SW480 (cell line): ENCODE measurements at places on chromosomes 16 and 17.
A peak's percentile ranks its signal among the peaks of the same experiment; 100 is the strongest.

- no peak for DNase-seq
Observed at GRCh38 chr16:83928341-83929055, 24.5 kb upstream of the OSGIN1 start.

GRCh38 chr16:11245988-11246387, 10.0 kb downstream of the SOCS1 start:
- no peak for DNase-seq

DNA sequence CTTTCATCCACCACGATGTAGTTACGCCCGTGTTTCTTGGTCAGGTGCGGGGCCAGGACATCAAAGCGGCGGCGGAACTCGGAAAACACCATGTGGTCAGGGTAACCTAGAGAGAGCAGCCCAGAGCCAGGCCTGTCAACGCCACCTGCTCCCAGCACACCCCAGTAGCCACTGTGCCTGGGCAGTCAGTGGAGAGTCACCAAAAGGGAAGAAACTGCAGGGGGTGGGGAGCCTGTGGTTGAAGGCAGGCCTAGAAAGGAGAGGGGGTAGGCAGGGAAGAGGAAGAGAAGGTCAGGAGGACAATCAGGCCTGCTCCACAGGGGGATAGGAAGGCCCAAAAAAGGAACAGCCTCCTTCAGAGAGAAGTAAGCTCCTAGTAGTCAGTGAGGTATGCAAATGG, 64.1 kb downstream of the PIPOX start:
- DNase-seq, result no peak

- DNase-seq, result no peak
Observed at GRCh38 chr16:17496891-17497290, 26.1 kb upstream of the XYLT1 start.

DNA sequence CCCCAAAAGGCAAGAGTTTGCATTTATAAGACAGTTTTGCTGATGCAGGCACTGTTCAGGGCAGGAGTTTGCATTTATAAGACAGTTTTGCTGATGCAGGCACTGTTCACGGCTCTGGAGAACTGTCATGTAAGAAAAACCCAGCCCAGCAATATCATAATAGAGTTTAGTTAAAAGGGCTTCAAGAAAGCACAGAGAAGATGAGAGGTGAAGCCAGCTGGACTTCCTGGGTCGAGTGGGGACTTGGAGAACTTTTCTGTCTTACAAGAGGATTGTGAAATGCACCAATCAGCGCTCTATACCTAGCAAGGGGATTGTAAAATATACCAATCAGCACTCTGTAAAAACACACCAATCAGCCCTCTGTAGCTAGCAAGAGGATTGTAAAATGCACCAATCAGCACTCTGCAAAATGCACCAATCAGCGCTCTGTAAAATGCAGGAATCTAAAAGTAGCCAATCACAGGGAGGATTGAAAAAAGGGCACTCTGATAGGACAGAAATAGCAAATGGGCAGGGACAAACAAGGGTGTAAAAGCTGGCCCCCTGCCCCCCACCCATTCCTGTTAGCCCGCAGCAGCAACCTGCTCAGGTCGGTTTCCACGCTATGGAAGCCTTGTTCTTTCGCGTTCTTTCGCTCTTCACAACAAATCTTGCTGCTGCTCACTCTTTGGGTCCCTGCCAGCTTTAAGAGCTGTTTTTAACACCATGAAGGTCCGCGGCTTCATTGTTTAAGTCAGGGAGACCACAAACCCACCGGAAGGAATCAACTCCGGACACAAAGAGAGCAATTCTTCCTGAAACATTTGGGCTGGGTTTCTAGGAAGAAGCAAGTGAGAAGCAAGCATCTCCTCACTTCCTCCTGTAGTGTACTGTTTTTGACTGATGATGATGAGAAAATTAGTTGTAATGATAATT, 1.8 kb upstream of the CBX1 start:
- no peak for DNase-seq

DNA sequence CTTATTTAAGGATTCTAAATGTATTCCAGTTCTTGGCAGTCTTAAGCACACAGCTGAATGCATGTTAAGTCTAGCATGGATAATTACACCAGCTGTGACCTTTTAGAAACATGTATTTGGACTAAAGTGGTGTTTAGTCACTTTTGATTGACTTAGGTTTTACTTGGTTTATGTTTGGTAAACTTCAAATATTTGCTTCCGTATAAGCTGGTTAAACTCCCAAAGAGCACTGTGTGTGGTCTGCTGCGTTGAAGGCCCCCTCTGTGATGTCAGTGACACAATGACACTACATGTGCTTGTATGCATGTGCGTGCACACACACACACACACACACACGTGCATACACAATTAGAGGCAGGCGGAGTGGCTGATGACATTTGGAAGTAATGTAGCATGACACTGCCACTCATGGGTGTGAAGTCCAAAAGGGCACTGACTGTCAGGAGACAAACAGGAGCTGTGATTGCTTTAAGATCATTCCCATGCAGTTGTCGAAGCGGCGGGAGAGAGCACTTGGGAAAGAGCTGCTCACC, 156.1 kb upstream of the CDH13 start:
- DNase-seq, result peak; percentile 63

GRCh38 chr16:27237219-27238015, 31.2 kb downstream of the NSMCE1 start:
- DNase-seq, result no peak

DNA sequence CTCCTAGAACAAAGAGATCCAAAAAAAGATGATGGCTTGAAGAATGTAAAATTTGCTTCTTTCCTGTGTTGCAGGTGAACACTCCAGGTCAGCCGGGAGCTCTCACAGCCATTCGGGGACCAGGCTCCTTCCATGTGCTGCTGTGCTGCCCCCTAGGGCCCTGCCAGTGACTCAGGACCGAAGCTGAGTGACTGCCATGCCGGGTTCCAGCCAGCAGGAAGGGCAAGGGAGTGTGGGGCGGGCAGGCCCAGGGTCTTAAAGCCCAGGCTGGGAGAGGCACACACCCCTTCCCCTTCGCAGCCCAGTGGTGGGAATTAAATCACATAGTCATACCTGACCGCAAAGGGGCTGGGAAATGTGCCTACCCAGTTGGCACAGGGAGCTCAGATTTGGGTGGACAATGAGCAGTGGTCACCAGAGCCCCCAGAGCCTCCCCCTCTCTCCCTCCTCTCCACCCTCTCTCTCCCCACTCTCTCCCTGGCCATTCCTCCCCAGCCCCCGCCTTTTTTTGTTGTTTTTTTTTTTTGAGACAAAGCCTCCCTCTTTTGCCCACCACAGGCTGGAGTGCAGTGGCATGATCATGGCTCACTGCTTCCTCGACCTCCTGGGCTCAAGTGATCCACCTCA, 11.5 kb downstream of the EPOP start:
- DNase-seq, result peak; percentile 85

DNA sequence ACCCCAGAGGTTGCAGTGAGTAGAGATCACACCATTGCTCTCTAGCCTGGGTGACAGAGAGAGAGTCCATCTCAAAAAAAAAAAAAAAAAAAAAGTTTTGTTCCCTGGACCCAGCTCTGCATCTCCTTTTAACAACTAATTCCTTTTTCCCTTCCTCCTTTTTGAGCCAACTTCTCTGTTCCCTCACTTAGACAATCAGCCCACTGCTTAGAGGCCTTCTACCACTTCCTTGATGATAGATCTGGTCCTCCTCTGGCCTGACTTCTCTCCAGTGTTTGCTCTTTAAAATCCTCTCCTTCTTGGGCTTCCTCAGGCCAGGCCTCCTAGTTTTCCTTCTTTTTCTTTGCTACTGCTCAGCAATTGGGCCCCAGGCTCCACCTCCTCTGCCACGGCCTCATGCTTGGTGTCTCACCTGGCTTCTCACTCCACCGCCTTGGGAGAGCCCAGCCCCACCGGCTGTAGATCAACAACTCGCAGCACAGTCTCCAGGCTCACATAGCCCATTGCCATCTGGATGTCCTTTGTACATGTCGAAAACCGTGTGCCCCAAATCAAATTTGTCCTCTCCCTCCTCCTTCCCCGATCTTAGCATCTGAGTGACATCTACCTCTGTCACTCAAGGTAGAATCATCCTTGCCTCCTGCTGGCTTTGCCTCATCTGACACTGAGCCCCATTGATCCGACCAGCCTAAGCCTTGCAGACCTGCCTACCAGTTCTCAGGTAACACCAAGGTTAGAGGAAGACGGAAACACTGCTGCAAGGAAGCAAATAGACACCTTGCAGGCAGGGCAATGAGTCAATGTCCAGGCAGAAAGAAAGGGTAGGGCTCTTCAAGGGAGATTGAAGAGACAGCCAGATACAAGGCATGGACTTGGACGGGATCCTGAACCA, 17.4 kb downstream of the ARHGAP27 start:
- no peak for DNase-seq

- DNase-seq, result no peak
Observed at GRCh38 chr16:63129411-63130125, 1093.3 kb upstream of the CDH8 start.

DNA sequence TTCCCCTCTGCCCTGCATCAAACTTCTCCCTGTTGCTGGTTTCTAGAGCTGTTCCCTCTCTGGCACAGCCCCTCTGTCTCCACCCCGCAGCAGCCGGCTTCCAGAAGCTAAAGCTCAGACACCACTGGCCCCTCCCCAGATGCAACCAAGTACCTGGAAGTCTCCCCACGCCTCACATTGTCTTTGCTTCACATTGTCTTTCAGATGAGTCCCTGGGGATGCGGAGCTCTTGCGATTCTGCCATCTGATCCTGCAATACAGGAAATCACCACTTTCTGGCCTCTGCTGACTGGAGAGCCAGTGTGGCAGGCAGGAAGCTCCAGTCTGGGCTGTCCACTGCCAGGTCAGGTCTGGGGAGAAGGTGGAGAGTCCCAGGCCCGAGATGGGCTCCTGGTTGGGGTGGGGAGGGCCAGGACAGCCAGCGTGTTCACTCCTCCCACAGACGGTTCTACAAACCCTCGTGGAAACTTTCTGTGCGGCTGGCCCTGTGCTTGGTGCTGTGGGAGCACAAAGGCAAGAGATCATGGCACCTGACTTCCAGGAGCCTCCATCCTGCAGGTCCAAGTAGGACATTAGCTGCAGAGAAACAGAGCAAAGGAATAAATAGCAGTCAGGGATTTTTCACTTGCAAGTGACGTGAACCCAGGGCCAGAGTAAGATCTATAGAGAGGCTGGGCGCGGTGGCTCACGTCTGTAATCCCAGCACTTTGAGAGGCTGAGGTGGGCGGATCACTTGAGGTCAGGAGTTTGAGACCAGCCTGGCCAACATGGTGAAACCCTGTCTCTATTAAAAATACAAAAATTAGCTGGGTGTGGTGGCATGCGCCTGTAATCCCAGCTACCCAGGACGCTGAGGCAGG, 47.9 kb upstream of the MAP3K14 start:
- DNase-seq, result no peak

DNA sequence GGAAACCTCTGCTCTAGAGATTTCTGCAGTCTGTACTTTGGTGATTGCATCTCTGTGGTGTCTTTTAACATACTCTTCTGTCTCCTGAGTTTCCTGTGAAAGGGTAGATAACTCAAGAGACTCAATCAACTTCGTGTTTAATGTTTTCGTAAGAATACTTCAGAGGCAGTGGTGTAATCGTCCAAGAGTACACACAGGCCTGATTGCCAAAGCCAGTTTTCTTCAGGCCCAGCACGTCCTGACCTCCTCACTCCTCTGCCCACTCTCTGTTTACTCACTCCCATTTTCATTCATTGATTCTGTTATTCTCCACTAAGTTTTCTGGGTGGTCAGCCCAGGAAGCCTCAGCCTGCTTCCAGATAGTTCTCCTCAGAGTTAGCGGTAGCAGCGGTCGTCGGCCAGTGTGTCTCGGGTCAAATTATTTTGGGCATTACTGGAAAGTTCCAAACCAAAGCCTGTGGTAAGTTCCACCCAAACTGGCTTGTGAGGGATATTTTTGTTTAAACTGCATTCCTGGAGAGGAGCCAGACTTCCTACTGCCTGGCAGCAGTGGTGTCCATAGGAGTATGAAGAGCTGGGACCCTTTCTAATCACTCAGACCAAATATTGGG, 293.2 kb downstream of the WWOX start:
- no peak for DNase-seq

DNA sequence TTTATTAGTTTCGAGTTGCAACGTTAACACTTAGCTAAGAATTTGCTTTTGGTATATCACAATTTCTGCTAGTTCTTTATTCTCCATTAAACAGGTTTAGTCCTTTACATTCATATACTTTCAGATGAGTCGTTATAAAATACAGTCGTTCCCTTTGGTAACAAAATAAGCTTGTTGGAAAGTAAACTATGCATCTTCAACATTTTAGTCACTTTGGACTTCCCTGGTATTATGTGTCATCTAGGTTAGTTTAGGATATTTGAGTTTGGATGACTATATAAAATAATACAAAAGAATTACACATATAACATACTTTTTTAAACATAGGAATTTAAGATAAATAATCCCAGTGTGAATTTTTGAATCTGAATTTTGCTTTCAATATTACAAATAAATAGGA, 351.5 kb downstream of the BCAS3 start:
- no peak for DNase-seq

DNA sequence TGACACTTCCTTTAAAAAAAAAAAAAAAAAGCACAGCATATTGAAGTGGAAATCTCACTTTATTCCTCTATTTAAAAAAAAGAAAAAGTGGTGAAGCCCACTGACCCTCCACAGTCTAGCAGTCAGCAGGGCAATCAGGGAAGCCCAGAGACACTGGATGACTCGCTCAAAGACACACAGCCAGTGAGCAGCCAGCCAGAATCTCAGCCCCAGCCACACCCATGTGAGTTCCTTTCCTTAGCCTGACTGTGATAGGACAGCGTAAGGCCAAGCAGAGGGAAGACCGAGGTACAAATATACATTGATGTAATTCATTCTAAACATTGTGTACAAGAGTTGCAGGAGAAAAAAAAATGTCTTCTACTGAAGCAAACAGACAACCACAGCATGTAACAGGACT, 22.5 kb downstream of the XPO6 start:
- no peak for DNase-seq

DNA sequence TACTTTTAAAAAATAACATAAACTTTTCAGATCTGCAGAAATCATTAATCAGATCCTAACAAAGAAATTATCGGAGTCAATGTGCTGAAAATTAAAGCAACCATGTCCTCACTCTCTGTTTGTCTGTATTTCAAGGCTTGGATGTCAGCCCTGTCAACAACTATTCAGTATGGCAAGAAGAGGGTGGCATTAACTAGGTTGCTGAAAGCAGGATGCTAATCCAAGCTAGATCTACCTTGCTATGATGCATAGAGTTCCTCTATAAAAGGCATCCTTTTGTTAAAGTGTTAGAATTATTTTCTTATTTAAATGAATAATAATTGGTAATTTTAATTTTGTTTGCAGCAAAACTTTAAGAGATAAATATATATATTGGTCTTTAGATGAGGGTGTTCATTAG, 800.8 kb downstream of the CDH11 start:
- DNase-seq, result no peak

- no peak for DNase-seq
Observed at GRCh38 chr17:56497132-56497531, 96.4 kb upstream of the NOG start.

GRCh38 chr16:74046524-74046923, 250.1 kb upstream of the PSMD7 start:
- no peak for DNase-seq

- DNase-seq, result no peak
Observed at GRCh38 chr16:54503856-54504219, 217.3 kb upstream of the IRX3 start.

GRCh38 chr17:146546-146945, 9.2 kb downstream of the SCGB1C2 start:
- no peak for DNase-seq
